SW480 (cell line): ENCODE measurements at places on chromosomes 12 and 14.

GRCh38 chr12:66144791-66145754 lies 14.5 kb upstream of the LLPH start:
- peak; percentile 31 for DNase-seq

- DNase-seq, result no peak
Measured at GRCh38 chr12:79615596-79616560, 74.9 kb downstream of the PAWR start.

GRCh38 chr14:98197933-98198332 lies 1074.1 kb downstream of the BCL11B start:
- no peak for DNase-seq

DNA sequence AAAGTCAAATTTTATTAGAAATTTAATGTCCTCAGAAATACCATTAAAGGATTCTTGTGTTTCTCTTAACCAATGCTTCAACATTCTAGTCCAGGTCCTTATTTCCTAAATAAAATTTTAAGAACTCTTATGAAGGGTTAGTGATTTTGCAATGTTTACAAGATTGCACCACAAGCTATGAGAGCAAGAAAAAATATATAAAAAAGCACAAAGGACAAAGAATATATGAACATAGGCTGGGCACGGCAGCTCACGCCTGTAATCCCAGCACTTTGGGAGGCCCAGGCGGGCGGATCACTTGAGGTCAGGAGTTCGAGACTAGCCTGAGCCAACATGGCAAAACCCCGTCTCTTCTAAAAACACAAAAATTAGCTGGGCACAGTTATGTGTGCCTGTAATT lies 7.7 kb downstream of the RACGAP1 start:
- no peak for DNase-seq

DNA sequence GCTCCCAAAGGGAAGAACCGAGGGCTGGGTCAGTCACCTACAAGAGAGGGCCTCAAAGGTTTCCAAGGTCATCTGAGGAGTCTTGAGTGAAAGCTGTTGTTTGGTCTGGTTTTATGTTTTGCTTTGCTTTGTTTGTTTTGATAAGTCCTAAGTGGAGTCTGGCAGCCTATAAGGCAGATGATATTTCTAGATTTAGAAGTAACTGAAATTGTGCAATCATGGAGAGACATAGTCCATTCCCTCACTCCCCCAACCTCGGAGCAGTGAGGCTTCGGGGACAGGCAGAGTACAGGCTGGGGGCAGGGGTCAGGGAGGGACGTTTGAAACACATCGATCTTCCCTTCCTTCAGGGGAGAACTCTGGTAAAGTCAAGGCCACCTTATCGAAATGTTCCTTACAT lies 42.3 kb downstream of the TTC9 start:
- no peak for DNase-seq

- no peak for DNase-seq
Measured at GRCh38 chr12:123478069-123478468, 20.1 kb downstream of the SNRNP35 start.

DNA sequence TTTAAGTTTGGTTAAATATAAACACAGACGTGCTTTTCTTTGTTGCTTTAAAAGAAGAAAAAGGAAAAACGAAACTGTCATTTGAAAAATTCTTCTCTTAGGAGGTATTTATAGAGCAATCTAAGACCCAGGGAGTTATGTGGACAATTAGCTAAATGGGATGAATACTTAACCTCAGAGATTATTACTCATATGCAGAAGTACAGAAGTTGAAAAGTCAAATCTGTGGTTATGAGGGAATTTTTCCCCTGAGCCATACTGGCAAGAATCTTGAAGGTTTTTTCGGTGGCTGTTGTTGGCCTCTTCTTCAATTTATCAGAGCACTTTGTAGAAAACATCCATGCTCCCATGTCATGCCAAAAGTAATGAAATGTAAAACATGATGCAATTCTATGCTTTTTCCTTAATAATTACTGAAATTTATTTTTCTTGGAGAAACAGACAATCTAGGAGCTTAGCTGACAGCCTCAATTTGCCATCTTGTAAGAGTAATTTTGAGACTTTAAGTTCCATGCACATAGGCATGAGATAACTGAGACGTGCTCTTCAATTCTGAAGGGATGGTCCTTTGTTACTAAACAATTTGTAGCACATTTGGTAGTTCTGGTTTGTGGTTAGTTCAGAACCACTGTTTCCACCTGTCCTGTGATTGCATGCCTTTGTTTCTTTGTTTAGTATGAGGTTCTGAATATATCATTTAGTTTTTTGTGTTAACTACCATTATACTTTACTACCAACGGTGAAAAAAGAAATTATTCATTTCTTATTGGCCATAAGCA lies 126.6 kb downstream of the BCAT1 start:
- no peak for DNase-seq

- no peak for DNase-seq
Measured at GRCh38 chr14:25846246-25846645, 751.6 kb downstream of the NOVA1 start.

DNA sequence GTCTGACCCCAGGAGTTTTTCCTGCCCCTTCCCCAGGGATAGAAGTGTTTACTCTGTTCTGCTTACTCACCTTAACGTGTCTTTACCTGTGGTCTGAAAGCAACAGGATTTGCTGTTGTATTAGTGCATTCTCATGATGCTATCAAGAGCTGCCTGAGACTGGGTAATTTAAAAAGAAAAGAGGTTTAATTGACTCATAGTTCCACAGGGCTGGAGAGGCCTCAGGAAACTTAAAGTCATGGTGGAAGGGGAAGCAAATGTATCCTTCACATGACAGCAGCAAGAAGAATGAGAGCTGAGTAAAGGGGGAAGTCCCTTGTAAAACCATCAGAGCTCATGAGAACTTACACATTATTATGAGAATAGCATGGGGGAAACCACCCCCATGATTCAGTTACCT lies 240.4 kb downstream of the SNAPC1 start:
- DNase-seq, result no peak

DNA sequence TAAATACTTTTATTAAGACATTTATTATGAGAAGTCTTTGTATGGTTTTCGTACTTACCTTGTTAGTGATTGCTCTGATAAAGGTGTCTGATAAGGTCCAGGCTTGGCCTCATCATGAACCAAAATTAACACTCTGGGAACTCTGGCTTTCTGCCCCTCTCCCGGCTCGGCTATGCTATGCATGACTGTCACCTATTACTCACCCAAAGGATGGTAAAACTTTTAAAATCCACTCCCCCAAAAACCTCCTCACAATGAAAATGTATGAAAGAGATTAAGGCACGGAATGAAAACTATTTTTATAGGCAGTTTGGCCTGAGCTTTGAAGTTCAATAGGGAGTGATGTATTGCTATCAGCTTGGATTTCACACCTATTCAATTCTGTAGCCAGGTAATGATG lies 217.3 kb upstream of the TBX3 start:
- DNase-seq, result peak; percentile 17

GRCh38 chr12:57090924-57091637 lies 2.2 kb downstream of the NAB2 start:
- DNase-seq, result no peak

DNA sequence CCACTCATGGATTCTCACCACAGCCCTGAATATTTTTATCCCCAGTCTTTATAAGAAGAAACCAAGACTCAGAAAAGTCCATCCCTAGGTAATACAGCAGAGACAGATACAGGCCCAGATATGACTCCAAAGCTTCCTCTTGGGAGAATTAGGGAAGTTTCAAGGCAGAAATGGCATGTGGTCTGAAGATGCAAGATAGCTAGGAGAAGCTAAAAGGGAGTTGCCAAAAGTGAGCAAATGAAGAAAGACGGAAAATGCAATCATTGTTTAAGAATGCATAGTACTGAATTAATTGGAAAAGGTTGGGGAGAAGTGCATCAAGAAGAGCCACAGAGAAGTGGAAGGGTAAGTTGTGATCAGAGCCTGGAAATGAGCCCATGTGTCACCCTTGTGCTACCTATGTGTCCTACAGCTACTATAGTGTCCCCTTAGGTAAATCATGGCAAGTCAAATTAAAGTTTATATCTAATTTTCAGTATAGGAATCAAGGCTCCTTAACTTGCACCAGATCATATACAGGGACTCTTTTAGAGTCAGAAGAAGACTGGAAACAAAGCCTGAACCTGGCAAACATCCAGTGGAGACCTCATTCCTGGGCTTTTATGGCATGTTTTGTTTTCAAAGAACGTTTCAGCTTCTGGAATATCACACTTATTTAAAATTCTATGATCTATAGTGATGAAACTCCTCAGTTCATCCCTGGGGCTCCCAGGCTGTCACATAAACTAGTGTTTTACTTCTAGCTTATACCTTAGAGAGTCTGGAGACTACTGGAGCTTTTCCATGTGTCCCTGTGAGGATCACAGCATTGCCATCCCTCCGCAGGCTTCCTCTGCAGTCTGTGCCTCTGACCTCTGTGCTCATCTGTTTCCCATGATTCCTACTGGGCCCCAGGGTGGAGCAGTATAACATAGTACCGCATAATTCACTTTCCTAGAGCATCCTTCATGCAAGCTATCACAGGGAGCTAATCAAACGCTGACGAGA lies 189.0 kb upstream of the CDKN3 start:
- DNase-seq, result no peak

DNA sequence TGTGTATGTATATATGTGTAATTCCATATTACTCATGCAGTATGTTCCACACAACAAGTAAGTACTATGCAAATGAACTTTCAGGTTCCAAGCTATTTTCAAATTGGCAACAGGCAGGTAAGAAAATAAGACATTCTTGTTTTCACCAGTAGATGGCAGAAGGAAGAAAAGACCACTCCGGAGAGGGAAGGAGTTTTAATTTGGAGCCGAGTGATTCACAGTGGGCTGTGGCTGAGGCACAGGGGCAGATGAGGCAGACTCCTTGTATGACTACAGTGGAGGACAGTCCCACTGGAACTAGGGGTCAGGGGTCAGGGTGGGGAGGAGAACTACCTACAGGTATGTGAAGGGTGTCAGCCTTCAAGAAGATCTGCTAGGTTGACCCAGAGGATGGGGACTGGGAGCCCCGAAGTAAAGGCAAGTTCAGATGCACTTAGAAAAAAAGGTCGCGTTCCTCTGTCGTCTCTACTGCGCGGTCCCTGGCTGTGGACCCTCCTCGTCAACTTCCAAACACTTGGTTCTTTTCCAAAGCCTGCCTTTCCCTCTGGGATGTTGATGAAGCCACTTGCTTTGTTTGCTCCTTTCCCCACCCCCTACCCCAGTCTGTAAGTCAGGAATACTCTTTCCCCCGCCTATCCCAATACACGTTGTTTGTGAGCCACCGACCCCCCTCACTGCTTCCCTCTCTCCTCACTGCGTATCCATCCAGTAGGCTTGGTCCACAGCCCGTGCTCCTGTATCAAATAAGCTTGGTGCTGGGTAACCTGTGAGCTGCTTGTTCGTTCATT lies 24.1 kb downstream of the DDX47 start:
- peak; percentile 91 for DNase-seq

DNA sequence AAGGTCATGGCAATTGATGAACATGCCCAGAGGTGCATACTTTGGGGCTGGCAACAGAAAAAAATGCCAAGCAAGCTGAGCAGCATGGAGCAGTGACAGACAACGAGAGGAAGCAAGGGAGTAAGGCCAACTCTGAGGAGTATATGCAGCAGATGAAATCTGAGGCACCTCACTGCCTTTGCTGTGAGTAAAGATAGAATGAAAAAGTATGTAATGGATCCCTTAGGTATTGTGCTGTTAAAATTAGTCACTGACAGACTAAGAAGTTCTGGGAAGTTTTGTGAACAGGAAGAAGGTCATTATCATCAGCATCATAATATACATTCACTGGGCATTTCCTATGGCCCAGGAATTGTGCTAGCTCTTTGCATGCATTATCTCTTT lies 269.9 kb downstream of the DUSP6 start:
- DNase-seq, result no peak

DNA sequence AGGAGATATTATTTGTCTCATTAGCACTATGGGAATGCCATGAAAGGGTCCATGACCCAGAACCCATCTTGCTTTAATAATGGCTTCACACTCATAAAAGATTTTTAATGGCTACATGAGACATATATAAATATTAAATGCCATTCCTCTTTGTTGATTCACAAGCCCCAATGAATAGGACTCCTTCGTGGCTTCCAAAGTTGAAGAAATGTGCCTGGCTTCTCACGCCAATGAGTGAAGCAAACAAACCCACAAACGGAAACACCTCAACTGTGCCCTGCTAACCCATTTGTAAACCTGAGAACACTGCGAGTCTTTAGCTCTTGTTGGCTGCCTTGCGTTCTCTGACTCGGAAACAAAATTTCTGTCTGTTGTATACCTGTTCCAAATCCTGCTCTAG lies 381.7 kb upstream of the DDHD1 start:
- DNase-seq, result no peak

DNA sequence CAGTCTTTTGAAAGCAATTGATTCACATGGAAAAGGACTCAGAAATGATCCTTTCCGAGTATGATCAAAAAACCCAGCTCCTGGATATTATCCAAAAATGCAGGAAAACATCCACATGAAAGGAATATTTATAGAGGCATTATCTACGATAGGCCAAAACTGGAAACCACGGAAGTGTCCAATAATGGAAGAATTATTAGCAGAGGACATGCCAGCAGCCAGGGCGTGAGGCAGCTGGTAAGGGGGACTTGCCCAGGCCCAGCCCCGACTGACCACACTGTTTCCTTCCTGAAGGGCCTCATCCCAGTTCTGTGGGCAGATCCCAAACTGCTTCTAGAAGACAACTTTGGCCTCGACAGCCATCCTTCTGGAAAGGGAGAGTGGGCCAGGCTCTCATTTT lies 20.5 kb downstream of the ACTN1 start:
- DNase-seq, result peak; percentile 77

DNA sequence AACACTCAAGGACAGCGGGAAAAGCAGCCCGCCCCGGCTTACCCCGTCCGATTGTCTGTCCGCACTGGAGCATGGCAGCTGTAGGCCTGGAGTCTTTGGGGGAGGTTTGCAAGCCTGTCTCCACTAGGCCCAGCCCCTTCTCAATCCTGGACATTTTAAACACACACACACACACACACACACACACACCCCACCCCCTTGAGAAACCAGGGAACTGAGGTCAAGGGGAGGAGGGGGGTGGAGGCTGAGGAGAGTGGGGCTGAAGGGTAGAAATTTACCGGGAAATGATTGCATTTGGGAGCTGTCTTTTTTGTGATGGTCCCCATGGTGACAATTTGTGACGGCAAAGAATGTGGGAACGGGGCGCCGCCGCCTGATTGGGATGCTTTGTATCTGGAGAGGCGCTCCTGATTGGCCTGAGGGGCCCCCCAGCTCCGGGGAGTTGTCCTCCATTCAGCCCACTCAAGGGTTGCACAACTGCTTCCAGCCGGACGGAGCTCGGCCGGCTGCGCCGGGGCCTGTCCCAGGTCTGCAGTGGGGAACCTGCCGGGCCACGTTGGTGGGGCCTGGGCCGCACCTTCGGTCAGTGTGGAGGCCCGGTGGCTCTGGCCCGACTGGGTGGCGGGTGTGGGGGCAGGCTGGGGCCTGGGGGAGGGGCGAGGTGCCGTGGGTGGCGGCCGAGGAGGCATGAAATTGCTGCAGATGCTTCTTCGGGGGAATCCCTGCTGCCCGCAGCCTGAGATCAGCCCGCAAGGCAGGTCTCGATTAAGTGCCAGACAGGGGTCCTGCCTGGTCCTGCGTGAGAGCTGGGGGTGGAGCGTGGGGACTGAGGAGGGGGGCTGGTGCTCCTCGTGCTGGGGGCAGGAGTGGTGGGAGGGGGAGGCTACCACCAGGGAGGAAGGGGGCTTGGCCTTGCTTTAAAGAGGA lies at the start of gene FAM181A:
Gene FAM181A, plus strand, starts transcription at position 472 of the 927 bp plus-strand sequence. CDS start 942 bp downstream, outside the sequence.
- DNase-seq, result no peak

- DNase-seq, result no peak
Measured at GRCh38 chr12:130978785-130979184, 25.1 kb downstream of the ADGRD1 start.

GRCh38 chr14:69284170-69284569 lies 24.2 kb downstream of the GALNT16 start:
- DNase-seq, result no peak
